ENCODE measurements at places on chromosomes 7 and 10.

- ATAC-seq: no peak
Measured at GRCh38 chr7:11592699-11593098, 239.3 kb downstream of the THSD7A start.

- ATAC-seq: no peak
Measured at GRCh38 chr7:103307503-103308231, 10.4 kb downstream of the PMPCB start.

DNA sequence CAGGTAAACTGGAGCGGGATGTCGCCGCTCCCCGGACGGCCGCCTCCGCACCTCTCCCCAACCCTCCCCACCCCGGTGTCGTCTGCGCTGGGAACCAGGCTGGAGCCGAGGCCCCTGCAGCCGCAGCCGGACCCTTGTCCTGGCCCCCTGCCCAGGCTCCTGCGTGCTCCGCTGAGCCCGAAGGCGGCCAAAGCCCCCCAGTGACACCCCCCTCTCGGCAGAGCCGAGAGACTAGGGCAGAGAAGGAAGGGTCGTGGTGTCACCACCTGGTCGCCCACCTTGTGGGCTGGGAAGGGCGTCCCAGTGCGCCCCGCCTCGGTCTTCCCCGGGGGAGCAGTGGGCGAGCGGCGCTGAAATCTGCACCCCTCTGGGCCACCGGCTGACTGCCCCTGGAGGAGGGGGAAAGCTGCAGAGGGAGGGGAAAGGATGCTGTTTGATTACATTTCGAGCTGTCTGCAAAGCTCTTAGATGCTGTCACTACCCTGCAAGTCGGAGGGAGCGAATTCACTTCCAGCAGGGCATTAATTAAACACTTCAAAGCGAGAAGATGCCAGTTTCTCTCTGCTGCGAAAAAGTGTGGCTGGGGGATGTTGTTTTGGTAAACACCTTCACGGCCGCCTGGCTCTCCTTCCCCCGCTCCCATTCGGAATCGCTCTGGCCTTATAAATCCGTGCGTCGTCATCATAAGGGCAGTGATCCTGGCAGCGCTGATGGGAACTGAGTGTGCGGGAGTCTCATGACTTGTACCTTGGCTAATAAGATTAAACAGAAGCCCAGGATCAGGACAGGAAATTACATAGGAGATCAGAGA lies 622 bp downstream of the DYNC1I1 start:
- ATAC-seq: peak; percentile 71

DNA sequence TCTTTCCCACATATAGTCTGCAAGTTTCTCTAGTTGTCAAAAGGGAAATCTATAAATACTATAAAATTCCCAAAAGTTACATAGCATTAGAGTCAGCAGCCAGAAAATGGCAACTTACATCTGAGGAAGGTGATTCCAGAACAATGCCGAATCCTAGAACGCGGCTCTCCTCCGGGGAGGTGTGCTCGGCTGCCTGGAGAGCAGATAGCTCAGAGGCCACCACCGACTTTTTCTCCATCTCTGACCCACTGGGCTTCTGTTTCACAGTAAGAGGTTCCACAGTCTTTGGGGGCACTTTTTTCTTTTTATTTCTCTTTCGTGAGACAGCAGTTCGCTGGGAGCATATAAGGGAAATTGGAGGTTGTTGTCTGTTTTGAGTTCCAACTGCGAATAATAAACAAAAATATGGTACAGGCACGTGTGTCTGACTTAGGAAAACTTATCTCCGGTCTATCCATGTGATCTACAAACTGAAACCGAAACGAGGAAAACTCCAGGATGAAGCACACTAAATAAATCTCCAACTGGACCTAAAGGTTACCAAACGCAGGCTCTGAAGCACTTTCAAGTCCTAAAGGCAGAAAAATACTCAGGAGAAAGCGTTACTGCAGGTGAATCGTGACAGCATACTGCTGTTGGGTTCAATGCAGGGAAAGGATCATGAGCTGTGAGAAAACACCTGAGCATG lies 36.2 kb downstream of the BEND7 start:
- no peak for ATAC-seq

Data from gastroesophageal sphincter (tissue), 4 donors.